ENCODE measurements at places on chromosomes 2 and 18.

DNA sequence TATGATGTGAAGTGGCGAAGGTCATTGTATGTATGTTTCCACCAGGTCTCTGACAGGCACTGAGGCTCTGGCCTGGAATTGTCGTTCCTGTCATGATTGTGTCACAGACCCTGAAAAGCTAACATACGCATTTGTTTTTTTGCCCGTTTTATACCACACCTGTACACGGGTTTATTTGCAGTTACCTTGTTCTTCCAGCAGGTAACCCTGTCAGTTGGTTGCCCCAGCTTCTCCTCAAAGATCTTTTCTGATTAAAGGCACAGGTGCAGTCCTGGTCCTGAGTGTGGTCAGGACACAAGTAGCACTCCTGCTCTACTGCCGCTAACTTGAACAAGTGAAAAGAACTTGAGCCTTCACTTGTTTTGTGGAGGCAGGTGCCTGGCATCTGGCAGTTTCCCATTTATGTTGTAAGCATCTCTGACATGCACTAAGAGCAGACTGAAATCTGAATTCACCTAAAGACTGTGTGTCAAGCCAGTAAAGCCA, 19.9 kb downstream of the CD8A start:
- H3K4me1 ChIP-seq: no peaks in the 10 kb centered on the region
- no peak overlapping the region for H3K27ac ChIP-seq
- H3K4me3 ChIP-seq: no peak overlapping the region
- H3K27me3 ChIP-seq: no peaks in the 10 kb centered on the region
- H3K36me3 ChIP-seq: peaks cover 84% of the 10 kb centered on the region

DNA sequence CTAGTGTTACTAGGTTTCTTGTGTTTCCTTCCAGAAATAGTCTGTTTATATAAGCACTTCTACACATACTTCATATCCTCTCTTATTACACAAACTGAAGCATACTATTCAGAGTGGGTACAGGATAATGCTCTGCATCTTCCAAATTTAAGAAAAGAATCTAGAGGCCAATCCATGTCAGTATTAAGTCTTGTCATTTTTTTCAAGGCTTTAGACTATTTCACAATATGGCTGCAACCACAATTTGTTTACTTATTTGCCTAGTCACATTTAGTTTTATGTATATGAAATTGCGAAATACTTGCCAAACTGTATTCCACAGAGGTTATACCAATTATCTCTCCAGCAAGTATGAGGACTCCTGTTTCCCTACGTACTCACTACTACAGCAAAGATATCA, 27.9 kb downstream of the IWS1 start:
- no peaks in the 10 kb centered on the region for H3K27me3 ChIP-seq
- H3K4me1 ChIP-seq: no peaks in the 10 kb centered on the region
- peaks cover 91% of the 10 kb centered on the region for H3K36me3 ChIP-seq
- no peak overlapping the region for H3K4me3 ChIP-seq

DNA sequence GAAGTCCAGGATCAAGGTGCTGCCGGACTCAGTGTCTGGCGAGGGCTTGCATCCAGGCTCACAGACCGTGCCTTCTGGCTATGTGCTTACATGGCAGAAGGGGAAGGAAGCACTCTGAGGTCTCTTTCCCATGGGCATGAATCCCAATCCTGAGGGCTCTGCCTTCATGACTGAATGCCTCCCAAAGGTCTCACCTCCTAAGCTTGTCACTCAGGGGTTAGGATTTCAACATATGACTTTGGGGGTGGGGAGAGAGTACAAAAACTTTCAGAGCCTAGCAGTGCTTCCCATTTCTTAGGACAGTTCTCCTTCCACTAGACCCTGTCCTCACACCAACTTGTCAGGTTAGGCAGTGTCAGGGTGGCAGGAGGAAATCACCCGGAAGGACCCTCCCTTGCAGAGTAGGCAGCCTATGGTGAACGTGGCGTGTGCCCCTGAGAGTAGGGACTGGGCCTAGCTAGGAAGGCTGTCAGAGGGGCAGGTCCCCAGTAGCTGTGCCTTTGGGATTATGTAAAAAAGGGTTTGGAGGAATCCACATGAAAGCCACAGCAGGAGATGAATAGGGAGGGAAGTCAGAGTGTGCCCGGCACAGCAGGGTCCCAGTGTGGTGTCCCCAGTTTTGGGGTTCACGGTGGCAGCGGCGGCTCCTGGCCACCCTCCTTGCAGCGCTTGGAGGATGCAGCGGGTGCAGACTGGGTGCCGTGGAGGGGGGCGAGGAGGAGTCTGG, 233.3 kb downstream of the LDLRAD4 start:
- H3K4me1 ChIP-seq: peaks cover 58% of the 10 kb centered on the region
- H3K4me3 ChIP-seq: no peak overlapping the region
- H3K36me3 ChIP-seq: peaks cover 3% of the 10 kb centered on the region
- H3K27me3 ChIP-seq: no peaks in the 10 kb centered on the region

DNA sequence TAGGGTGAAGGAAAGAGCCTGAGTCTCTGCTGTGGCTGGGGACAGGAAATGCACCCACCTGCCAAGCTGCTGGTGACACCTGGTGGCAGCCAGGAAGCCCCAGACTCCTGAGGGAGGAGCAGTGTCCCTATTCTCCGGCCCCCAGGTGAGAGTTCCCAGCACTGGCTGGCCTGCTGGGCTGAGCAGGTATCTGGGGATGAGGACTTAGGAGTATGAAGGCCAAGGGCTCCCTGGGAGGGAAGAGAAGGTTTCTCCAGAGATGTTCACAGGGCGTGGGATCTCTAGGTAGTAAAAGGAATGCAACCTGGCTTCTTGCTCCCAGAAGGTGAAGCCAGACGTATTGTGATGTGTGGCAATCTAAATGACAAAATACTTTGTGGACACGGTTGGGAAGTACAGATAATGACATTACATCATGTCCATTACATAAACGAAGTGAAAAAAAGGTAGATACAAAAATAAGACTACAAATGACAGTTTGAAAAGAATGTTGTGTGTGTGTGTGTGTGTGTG, 75.8 kb upstream of the SLC1A4 start:
- no peak for DNase-seq
- no peaks in the 10 kb centered on the region for H3K36me3 ChIP-seq
- no peak overlapping the region for H3K4me3 ChIP-seq
- peaks cover 6% of the 10 kb centered on the region for H3K4me1 ChIP-seq

- H3K4me3 ChIP-seq: no peak overlapping the region
- DNase-seq: no peak
- no peak overlapping the region for H3K27ac ChIP-seq
Measured at GRCh38 chr2:133489146-133489545, 79.1 kb downstream of the NCKAP5 start.

GRCh38 chr2:25322312-25322711, 19.4 kb downstream of the DNMT3A start:
- H3K27ac ChIP-seq: peak overlapping the region; percentile 59
- no peaks in the 10 kb centered on the region for H3K27me3 ChIP-seq
- H3K36me3 ChIP-seq: peaks cover 11% of the 10 kb centered on the region
- no peak for DNase-seq
